ENCODE measurements at places on chromosomes 6 and 20. TPM values are rescaled to one million over a fixed set of nuclear protein-coding genes. Genes with fewer than 3 reads are reported as not detected.

CST7 gene
- total RNA-seq: not detected

ELOVL5 gene
- 74.2 TPM for total RNA-seq

- no peak for DNase-seq
These were observed 49.4 kb upstream of the CARMIL1 start for GRCh38 chr6:25229671-25230321.

DNA sequence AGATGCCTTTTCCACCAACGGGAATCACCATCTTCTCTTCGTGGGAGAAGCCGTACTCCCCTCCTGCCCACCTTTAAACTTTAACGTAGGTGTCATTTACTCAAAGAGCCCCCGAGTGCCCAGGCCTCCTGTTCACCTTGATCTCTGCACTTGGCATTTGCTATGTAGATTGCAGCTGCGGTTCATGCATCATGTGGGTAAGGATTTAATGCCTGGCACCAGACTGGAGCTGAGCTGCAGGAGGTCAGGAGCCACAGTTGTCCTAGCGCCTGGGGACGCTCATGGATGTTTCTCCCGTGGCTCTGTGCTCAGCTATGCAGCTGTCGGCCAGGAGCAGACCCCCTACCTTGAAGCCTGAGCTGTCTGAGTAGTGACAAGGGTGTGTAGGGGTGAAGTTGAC lies 133.7 kb downstream of the CDH4 start:
- no peak for DNase-seq

DNA sequence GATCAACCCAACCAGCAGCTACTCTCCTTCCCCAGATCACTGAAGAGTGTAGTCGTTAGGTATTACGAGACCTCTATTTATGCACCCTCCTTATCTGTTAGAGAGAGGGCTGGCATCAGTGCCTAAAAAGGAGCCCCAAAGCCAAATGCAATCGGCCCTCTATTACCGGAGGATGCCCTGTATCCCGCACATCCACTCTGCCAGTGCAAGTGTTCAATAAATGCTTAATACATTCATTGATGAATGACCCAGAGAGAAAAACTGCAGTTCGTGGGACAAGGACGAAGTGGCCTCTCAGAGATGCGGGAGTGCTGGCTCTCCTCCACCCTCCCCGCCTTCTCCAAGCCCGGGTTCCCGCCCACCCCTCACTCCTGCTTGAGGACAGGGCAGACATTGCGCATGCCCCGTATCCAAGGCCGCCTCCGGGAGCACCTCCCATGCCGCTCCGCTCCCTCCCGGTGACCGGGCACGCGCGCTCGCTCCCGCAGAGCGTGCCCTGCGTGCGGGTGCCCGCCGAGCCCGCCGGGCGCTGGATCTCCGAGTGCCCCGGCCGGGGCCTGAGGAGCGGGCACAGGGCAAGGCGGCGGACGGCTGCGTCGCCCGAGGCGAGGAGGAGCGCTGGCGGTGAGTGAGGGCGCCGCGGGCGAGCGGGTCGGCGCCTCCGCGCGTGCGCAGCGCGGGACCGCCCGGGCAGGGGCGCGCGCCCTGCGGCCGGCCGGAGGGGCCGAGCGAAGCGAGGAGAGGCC lies 27.2 kb upstream of the BTBD3 start:
- DNase-seq: peak; percentile 96
